ENCODE measurements at places on chromosomes 12 and 14.

GRCh38 chr14:51547701-51548100, 104.0 kb upstream of the FRMD6 start:
- no peak for DNase-seq

- DNase-seq: no peak
These were observed 262.0 kb downstream of the MED13L start for GRCh38 chr12:116015525-116015924.

GRCh38 chr14:69008421-69008884, 29.4 kb upstream of the ACTN1 start:
- DNase-seq: no peak

GRCh38 chr12:52856787-52857186, 8.0 kb upstream of the KRT78 start:
- DNase-seq: no peak

DNA sequence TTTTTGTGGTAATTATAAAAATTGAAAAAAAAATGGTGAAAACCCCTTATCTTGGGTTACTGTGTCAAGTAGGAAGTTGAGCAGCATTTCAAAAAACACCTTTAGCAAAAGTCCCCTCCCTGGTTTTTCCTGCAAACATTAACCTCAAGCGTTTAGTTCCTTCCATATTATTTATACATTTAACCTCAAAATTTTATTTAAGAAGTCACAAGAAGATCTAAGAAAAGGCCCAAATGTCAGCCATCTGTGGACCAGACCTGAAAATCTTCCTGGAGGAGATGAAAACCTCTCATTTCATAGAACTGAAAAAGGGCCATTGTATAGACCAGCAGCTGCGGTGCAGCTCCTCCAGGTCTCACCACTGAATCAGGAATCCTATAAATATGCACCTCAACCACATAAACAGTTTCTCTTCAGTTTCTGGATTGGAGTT, 40.4 kb upstream of the BTG1 start:
- peak; percentile 23 for DNase-seq

DNA sequence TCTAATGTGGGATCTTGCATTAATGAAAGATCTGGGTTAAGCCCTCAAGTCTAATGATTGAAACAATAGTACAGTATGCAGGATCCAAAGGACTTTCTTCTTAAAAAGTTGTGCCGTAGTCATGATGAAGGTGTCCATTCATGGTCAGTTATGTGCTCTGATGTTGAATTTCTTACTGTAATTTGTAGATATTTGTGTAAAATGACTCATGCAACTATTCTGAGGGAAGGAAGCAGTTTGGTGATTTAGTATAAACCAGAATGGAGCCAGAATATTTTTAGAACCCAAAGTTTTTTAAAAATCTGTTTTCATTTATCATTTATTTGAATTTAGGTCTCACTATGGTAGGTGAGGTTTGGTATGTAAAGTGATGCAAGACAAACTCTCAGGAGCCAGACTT, 151.2 kb downstream of the AKAP6 start:
- DNase-seq: no peak

GRCh38 chr14:68384881-68385280, 408.0 kb downstream of the ZFP36L1 start:
- no peak for DNase-seq

DNA sequence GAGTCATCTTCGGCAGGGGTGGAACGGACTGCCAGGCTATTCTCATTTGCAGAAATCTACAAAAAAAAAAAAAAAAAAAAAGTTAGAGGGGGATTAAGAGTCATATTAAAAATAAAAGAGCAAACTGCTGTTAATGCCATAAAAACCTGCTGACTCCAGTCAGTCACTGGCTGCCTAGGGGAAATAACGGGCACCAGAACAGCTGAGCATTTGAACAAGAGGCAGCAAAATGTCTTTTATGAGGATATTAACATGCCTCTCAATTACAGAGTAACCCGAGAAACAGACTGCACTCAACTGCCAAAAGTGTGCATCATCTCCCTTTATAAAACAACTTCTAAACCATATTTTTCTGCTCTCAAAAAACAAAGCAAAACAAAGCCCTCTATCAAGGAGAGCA, 28.7 kb upstream of the CERS5 start:
- DNase-seq: no peak

DNA sequence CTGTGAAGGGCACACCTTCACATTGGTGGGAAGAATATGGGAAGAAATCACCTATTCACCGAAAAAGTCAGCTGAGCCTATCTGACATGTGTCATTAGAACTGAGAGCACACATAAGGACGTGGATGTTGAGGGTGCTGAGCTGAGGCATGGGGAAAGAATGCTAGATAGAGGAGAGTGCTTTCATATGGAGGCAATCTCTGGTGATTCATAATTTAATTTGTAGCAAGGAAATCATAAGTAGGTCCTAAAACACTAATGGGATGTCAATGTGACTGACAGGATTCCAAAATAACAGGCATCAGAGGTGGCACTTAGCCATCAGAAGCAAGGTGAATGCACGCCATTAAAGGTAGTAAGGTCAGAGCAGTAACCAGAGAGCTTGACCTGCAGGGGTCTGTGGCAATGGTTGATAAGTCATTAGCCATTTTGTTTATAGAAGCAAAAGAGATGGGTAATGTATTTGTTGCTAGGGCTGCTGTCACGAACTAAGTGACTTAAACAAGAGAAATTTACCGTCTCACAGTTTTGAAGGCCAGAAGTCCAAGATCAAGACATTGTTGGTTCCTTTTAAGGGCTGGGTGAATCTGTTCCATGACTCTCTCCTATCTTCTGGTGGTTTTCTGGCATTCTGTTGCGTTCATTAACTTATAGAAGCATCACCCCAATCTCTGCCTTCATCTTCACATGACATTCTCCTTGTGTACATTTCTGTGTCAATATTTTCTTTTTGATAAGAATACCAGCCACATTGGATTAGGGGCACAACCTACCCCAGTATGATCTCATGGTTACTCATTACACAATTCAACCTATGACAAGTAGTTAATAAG, 69.3 kb downstream of the ANKS1B start:
- DNase-seq: no peak

- no peak for DNase-seq
These were observed 64.0 kb downstream of the PIWIL1 start for GRCh38 chr12:130401703-130402102.

- DNase-seq: no peak
These were observed 264.1 kb downstream of the TTC8 start for GRCh38 chr14:89088530-89088929.

- no peak for DNase-seq
These were observed 1397.3 kb upstream of the TMEM132C start for GRCh38 chr12:126869644-126870043.

DNA sequence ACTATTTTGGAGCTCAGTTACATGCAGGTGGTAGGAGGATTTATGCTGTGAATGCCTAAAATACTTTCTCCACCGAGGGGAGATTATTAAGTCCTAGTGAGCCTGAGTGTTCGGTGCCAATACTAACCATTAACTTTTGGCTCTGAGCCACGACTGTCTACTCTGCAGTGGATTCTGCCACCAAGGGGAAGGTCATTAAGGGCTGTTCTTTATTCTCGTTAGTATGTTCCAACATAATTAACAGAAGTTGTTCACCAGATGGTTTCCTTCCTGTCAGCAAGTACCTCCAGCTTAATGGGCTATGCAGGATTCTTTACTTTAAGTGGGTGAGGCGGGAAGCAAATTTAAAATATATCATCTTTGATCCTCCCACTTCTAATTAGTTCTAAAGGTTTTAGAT, 326.3 kb downstream of the BMP4 start:
- DNase-seq: no peak

DNA sequence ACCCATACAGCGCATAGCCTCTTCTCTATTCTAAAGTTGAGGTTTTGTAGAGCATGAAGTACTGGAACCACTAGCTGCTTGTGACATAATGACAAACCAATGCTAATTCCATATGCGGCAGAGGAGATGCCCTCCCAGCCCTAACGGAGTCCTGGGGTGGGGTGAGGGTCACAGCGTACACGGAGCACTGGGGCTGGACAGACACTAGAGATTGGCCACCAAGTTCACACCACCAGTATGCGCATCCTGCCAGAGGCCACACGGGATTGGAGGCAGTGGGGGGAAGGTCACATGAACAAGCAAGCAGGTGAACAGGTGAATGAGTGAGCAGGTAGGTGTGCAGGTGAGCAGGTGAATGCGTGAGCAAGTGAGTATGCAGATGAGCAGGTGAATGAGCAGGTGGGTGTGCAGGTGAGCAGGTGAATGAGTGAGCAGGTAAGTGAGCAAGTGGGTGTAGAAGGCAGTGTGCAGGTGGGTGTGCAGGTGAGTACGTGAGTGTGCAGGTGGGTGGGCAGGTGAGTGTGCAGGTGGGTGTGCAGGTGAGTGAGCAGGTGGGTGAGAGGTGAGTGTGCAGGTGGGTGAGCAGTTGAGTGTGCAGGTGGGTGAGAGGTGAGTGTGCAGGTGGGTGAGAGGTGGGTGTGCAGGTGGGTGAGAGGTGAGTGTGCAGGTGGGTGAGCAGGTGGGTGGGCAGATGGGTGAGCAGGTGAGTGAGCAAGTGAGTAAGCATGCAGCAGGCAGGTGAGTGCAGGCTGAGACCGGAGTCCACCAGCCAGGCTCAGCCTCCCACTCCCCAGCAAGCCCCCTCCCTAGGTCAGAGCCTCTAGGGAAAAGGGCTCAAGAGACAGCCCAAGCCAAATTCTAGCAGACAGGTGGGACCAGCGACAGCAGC, 52.7 kb downstream of the CCDC85C start:
- DNase-seq: no peak

GRCh38 chr14:106038263-106038662, 511.9 kb downstream of the TMEM121 start:
- no peak for DNase-seq

- peak; percentile 23 for DNase-seq
These were observed 613 bp downstream of the DUSP16 start for GRCh38 chr12:12562016-12562483.

GRCh38 chr12:40202095-40203059, 22.4 kb upstream of the LRRK2 start:
- no peak for DNase-seq

DNA sequence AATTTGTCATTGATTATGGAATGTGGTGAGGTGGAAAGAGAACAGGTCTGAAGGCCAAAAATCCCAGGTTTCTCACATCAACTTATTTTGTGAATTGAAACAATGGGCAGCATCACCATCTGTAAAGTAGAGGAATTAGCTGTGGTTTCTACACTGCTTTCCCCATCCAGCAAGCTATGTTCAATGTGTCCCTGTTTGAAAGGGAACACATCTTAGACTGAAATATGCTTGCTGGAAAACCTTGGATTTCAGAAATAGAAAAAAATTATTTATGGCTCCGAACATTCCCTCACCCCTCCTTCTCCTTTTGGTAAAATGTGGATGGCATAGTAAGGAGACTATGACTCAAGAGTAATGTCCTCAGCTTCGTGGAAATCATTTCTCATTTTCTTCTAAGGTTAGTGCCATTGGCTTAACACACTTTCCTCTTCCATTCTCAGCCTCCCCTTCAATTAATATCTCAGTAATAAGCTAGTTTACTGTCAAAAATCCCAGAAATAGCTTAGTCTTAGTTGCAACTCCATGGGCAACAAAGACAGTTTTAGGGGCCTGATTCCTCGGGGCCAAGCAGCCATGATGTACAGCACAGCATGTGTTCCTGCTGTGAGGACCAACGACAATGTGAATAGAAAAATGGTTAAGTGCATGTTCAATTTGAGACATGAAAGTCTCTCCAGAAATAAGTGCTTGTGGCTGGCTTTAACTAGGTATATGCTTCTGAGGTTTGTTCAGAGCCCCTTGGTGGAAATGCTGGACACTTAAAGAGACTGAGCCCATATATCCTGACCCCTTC, 205.8 kb upstream of the SLC38A2 start:
- no peak for DNase-seq

DNA sequence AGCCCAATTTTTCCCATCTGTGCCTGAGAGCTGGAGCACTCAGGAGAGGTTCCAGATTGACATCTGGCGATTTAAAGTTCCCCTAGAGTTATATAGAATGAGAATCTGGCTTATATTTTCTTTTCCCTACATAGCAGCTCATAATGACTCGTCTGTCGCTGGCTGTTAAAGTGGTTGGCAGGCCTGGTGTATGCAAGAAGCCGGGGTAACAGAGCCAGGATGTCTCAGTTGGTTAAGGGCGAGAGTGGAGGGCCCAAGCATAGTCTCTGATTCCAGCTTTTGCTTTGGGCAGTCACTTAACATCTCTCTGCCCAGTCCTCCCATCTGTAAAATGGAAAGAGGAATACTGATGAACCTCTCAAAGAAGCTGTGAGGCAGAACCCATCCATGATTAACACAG, 751.6 kb downstream of the NOVA1 start:
- no peak for DNase-seq

DNA sequence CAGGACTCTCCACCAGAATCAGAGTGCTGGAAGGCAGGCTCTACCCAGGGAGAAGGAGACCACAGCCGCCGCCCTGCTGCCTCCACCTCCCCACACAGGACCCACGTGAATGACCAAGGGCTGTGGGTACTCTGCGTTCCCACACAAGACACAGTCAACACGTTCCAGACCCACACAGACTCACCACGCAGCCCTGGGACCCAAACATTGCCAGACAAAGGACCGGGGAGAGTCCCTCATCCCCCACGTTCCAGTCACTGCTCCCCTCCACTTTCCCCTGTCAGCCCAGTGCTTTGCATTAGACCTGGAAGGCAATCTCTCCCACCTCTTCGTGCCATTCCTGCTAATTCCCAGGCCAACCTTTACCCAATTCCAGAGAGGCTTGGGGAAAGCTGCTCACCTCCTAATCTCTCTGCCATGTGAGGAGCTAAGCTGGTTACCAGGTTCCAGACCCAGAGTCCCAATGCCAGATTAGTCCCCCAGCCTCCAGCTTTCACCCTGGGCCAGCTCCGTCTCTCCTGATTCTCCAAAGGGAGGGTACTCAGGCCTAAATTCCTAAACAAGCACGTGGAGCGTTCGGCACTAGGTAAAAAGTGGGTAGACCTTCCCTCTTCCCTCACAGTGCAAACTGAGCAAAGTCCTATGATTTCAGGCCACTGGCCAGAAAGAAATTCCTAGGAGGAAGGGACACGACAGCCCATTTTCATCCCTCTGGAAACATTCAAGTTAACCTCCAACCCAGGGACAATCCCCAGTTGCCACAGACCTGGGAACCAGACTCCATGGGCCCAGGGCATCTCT, 4.9 kb downstream of the SLC6A13 start:
- DNase-seq: no peak

GRCh38 chr14:50862036-50862570, 9.8 kb upstream of the ABHD12B start:
- no peak for DNase-seq

- no peak for DNase-seq
These were observed 12.0 kb downstream of the HOXC4 start for GRCh38 chr12:54065677-54066076.

- DNase-seq: no peak
These were observed 28.7 kb downstream of the CCDC59 start for GRCh38 chr12:82329508-82329907.

DNA sequence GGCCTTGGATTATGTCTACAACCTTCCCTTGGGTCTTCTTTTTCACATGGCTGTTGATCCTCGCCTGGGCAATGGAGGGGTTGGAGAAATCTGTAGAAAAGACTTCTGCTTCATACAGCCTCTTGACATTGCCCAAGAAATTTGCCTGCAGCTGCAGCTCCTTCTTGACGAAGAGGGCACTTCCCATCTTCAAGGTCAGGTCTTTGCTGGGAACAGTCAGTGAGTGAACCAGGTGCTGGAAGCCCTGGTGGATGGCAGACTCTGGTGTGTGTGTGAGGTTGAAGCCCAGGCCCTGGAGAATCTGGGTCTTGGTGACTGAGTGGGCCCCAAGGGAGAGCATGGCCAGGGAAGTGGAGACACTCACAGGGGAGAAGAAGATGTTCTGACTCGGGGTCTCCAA, 6.7 kb downstream of the SERPINA9 start:
- no peak for DNase-seq

All from memory B cell (primary cell).